ENCODE measurements at places on chromosomes 12 and 14.

DNA sequence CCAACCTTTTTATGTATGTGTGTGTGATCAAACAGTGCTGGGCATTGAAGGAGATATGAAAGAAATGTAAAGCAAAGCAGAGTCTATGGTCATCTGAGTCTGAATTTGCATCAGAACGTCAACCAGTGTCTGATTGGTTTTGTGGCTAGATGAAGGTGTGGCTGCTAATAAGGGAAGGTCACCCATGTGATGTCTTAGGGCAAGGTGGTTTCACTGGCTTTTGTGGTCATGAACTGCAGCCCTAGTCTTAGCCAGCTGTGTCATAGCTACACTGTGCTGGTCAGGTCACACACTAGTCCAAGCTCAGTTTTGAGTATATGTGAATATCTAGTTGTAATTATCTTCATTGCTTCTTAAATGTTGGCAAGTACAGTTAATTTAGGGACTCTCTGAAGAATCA is 105.8 kb downstream of the TGFB3 start:
- DNase-seq = no peak

- no peak for DNase-seq
These were observed 52.7 kb downstream of the PPM1A start for GRCh38 chr14:60301685-60302084.

GRCh38 chr14:102971836-102972606 is 49.6 kb downstream of the AMN start:
- DNase-seq = no peak

GRCh38 chr14:65042731-65043372 is 56.2 kb downstream of the FNTB start:
- DNase-seq = no peak

GRCh38 chr12:102722147-102722546 is 194.9 kb downstream of the PAH start:
- no peak for DNase-seq

Measured in thoracic aorta (tissue), 2 donors.